MG63 (cell line): ENCODE measurements at places on chromosomes 7 and 10.

- no peak for DNase-seq
Observed at GRCh38 chr7:127950233-127950935, 80.9 kb downstream of the LRRC4 start.

- DNase-seq = no peak
Observed at GRCh38 chr7:96080027-96080426, 241.9 kb downstream of the SLC25A13 start.

DNA sequence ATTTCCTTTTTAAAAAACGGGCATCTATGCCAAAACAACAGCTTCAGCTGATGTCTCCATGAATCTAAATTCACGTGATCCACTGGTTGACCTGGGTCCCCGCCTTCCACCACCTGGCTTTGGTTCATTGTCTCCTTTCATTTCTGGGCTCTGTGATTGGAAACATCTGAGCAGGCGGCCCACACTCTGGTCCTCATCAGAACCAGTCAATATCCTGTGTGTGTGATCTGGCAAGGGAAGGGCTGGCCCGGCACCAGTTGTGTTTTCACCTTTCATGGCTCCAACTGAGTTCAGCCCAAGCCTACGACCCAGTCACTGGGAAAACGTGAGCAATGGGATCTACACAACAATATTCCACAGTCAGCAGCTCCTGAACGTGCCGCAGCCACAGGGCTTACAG is 46.2 kb downstream of the PARP12 start:
- no peak for DNase-seq

- DNase-seq = no peak
Observed at GRCh38 chr10:129936923-129937300, 27.2 kb downstream of the EBF3 start.

DNA sequence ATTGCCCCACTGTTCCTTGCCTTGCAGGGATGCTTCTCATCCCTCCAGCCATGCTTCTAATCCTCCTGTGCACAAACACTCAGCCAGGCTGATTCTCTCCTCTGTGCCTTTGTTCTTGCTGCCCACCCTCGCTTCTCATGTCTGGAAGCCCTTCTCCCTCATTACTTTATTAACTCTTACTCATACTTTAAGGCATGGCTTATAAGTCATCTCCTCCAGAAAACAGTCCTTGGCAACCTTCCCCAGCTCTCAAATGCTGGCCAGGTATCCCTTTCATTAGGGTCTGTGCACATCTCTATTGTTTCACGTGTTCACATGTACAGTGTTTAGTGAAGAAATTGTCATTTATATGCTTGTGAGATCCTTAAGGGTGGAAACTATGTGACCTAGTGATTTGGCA is 62.9 kb downstream of the ITGB8 start:
- peak; percentile 33 for DNase-seq

GRCh38 chr10:63365976-63366765 is 99.6 kb downstream of the JMJD1C start:
- DNase-seq = no peak

DNA sequence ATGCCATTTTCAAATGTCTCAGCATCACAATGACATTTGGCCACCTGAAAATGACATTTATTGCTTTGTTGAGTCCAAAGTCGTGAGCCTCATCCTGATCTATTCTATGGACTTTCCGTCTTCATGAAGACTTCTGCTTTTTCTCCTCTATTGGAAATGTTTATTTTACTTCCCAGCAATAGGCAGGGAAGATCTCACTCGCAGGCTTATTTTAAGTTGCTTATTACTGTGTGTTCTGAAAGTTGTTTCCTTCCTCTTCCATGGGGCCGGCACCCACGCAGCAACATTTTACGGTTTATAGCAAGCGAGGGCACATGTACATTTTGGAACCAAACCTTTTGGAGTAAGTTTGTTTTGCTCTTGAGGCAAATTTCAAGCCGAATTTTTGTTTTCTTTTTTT is 221.0 kb upstream of the KLF6 start:
- DNase-seq = no peak

DNA sequence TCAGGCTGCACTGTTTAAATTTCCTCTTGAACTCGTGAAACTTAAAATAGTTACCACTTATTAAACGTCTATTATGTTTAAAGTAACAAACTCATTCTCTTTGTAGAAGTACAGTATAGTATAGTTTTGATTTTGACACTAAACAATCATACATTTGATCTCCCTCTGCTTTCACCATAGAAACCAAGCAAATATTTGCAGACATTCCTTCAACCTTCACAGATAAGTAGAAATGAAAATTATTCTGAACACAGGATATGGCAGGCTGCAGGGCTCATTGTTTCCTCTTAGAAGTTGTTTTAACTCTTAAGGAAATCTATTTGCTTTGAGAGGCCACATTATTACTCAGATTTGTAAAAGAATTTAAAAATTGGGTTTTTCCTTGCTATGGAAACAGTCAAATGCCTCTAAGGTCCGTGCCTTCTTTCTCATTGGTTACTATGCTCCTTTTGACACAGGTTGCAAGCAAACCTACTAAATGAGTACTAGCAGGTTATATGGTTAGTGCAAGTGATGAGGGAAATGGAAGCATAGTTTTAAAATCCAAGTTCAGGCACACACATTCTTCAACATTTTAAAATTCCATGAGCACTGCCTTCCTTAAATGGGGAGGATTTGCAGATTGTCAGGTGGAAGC is 92.8 kb upstream of the FAM133B start:
- no peak for DNase-seq

- DNase-seq = no peak
Observed at GRCh38 chr10:77849039-77849664, 77.4 kb downstream of the DLG5 start.

- no peak for DNase-seq
Observed at GRCh38 chr7:108441392-108441955, 14.8 kb downstream of the NRCAM start.
